Stimulated activated CD4-positive, alpha-beta T cell treated with anti-CD3 and anti-CD28 coated beads, TNF-alpha, amount 100 ng/mL, for 48 hours (primary cell): ENCODE measurements at places on chromosomes 2 and 18.

GRCh38 chr18:25247725-25248124 lies 104.2 kb downstream of the ZNF521 start:
- DNase-seq = no peak

- DNase-seq = no peak
Observed at GRCh38 chr2:53785366-53785765, 1.4 kb downstream of the ASB3 start.

DNA sequence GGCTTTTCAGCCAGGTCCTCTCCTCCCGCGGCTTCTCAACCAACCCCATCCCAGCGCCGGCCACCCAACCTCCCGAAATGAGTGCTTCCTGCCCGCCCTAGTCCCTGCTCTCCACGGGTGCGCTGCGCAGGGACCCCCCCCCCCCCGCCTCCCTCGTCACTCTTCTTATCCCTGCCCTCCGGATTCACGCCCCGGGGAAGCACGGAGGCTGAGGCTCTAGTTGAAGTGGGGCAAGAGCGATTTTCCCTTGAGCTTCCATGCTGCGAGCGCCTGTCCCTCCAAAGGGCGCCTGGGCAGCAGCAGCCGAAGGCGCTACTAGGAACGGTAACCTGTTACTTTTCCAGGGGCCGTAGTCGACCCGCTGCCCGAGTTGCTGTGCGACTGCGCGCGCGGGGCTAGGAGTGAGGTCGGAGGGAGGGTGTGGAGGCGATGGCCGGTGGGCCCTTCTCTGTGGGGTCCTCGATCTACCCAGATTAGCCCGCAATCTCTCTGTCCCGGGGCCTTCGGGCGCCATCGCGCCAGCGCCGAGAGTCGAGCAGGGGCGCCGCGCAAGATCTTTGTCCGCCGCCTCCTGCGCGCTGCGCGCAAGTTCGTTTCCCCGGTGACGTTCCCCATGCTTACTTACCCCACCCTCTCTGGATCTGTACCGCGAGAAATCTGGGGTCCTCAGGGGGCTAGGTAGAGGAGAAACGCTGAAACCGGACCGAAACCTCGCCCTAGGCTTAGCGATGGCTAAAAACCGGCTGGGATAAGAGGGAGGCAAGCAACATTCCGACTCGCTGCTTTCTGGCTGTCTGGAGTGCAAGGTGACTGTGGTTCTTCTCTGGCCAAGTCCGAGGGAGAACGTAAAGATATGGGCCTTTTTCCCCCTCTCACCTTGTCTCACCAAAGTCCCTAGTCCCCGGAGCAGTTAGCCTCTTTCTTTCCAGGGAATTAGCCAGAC lies 677 bp downstream of the GAD1 start:
- no peak for DNase-seq

DNA sequence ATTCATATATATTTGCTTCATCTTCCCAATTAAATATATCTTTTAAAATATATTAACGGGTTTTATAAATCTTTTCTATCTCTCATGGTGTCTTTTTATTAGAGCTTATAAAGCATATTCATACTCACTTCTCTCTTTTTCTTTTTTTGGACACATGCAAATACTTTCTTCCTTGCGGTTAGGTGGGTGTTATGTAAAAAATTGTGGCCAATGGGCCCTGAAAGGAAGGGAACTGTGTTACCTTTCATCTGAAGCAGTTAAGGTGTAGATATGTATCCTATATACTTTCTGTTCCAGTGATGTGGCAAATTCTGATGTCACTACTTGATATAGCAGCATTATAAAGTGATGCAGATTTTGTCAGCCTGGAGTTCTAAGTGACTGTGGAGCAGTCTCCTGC lies 714.5 kb downstream of the PLCL1 start:
- no peak for DNase-seq

DNA sequence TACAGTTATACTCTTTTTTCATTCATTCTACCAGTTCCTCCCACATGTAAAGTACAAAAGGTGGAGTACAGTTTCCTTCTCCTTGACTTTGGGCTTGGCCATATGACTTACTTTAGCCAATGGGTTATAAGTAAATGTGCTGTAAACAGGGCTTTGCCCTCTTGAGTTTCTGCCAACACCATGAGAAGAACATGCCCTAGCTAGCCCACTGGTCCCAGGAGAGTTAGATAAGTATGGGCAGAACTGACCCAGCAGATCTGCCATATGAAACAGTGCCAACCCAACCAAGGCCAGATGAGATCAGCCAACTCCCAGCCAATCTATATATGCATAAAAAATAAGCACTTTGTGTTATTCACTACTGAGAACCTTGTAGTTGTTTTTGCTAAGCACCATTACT lies 25.5 kb downstream of the ZC3H8 start:
- no peak for DNase-seq

DNA sequence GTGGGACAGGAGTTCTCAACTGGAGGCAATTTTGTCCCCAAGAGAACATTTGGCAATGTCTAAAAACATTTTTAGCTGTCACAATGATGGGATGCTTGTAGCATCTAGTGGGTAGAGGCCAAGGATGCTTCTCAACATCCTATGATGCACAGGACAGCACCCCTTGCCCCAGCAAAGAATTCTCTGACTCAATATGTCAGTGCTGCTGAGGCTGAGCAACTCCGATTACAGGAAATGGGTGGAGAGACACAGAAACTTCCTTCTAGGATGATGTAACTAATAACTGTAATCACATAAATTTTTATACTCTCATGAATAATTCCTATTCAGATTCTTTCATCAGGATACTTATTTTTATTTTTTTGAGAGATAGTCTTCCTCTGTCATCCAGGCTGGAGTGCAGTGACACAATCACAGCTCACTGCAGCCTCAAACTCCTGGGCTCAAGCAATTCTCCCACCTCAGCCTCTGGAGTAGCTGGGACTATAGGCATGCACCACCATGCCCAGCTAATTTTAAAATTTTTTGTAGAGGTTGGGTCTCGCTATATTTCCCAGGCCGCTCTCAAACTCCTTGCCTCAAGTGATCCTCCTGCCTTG lies 120.3 kb upstream of the ACAA2 start:
- DNase-seq = no peak

DNA sequence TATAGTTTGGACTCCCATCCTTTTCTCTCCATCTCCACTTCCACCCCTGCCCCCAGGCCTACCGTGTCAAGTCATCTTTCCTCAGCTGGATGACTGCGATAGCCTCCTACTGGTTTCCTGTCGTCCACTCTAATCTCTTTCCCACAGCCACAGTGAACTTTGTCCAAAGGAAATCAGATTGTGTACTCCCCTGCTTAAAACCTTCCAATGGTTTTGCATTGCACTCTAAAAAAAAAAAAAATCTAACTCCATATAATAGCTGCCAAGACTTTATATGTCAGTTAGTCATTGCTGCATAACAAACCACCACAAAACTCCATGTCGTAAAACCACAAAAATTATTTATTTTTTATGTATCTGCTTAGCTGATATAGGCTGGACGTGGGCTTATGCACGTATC lies 160.2 kb upstream of the CCDC68 start:
- DNase-seq = no peak

- no peak for DNase-seq
Observed at GRCh38 chr2:52035391-52035790, 1003.5 kb upstream of the NRXN1 start.

DNA sequence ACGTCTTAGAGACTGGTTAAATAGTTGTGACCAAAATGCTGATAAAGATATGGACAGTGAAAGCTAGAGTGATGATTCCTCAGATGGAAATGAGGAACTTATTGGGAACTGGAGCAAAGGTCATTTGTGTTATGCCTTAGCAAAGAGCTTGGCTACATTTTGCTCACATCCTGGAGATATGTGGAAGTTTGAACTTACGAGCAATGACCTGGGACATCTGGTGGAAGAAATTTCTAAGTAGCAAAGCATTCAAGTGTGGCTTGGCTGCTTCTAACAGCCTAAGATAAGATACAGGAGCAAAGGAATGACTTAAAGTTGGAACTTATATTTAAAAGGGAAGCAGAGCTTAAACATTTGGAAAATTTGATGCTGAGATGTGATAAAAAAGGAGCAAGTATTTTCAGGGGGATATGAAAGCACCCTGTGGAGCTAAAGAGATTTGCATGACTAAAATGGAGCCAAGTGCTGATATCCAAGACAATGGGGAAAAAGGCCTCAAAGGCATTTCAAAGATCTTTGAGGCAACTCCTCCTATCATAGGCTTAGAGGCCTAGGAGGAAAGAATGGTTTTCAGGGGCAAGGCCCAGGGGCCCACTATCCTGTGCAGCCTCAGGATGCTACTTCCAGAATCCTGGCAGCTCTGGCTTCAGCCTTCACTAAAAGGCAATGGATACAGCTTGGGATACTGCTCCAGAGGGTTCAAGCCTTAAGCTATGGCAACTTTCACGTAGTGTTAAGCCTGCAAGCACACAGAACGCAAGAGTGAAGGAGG lies 124.1 kb upstream of the KLHL14 start:
- no peak for DNase-seq
